Mesenchymal stem cell (in vitro differentiated cells and primary cell): ENCODE measurements at places on chromosomes 11 and 22.

GRCh38 chr11:20861322-20861721 is 191.9 kb downstream of the NELL1 start:
- no peak for DNase-seq

DNA sequence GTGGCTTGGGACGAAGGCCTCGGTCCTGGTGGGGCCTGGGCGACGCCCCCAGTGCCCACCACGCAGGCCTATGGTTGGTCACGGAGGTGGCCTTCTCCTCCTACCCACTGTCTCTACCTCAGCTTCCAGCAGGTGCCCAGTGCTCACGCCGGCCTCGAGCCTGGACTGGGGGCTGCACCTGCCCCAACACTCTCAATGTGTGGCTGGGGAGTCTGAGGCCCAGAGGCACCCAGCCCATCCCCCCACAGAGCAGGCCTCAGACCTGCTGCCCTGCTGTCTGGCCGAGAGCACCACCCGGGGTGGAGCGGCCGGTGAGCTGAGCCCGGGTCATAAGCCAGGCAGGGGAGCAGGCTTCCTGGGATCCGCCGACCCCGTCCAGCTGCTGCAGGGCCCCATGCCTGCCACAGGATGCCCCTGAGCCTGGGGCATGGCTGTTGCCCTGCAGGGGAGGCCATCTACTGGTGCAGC is 28.6 kb upstream of the MUC5AC start:
- no peak for DNase-seq

- no peak for DNase-seq
These were observed 70.6 kb downstream of the PDHX start for GRCh38 chr11:34986883-34987520.

GRCh38 chr11:80529726-80530125 is 1088.9 kb upstream of the TENM4 start:
- no peak for DNase-seq

DNA sequence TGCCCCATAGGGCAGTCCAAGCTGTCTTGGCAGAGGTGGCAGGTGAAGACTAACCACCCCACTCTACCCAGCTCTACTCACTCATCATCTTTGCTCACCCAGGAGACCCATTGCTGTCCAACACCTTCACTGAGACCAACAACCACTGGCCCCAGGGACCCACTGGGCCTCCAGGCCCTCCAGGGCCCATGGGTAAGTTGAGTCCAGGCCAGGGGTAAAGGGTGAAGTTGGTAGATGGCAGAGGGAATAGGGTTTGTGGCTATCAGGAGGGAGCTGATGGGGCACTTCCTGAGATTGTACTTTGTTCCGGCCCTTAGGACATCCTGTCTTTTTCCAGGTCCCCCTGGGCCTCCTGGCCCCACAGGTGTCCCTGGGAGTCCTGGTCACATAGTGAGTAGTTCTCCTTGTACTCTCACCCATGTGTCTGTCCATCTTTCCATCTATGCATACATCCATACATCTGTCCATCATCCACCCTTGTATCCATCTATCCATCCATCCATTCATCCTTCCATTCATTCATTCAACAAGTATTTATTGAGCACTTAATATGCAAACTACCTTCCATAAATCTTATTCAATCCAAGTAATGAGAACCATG is 27.7 kb downstream of the EMID1 start:
- DNase-seq = no peak
